COR-L47 (cell line): ENCODE measurements at places on chromosomes 2 and 18.

- DNase-seq: no peak
Observed at GRCh38 chr2:168528016-168528415, 71.9 kb downstream of the CERS6 start.

DNA sequence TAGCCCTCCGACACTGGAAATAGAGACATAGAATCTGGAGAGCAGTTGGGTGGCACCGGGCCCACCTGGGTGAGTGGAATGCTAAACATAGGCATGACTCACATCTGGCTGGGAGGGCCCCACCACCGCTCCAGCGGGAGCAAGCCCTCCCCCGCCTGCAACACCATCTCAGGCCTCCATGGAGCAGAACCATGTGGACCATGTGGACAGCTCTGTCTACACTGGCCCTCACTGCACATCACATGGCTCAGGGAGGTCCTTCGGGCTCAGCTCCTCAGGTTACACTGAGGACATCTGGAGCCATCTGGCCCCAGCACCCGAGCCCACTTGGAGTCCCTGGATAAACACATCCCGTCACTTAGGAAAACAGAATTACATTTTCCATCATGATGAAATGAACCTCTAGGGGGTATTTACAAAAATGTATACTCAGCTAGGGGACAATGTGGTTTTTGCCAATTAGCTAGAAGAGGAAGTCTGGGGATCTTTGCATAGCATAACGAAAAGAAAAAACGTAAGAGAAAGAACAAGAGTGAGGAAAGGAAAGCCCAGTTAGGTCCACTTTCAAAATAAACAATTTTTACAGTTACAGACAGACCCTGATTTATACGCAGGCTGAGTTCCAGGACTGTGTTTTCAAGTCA is 30.7 kb upstream of the MLPH start:
- DNase-seq: no peak

DNA sequence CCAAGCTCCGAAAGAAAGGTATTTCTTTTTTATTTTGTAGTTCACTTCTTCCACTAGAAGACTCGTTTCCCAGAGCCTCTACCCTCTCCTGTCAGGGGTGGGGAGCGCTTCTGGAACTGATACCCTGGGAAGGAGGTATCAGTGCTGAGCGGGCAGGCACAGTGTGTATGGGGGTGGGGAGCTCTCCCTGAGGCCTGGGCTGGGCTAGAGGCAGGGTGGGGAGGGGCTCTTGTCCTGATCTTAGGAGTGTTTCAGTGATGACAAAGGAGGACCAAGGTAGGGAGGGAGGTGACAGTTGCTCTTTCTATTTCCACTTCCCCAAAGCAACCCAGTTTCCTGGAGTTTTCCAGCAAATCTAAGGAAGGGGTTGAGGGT is 65.4 kb downstream of the ARHGAP25 start:
- DNase-seq: no peak

DNA sequence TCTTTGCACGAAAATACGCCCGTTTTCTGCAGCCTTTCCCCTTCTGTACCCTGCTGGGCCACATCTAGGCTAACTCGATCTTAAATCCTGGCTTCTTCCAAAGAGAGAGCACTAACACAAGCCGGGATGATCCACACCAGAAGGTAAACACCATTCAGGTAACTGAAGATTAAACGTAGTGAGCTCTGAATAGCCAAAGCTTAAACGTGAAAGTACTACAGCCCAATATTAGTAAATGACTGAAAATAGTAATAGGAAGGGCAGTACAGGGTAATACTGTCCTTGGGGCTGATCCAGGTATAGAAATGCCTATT is 422 bp upstream of the MRPL53 start:
- no peak for DNase-seq

DNA sequence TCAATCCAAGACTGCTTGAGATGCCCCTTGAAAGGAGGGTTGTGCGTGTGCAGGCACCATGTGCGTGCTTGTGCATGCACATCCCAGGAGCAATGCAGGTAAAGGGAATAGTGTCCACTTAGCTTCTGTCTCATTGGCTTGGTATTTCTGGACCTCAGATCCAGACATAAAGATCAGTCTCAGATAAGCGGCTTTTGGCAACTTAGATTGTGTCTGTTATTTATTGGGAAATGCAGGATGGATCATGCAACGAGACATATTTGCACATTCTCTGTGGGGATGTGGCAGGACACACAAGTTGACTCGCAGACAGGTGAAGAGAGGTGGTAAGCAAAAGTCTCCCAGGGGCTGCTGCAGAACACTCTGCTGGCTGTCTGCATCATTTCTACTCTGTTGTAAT is 67.9 kb downstream of the SETBP1 start:
- DNase-seq: no peak

DNA sequence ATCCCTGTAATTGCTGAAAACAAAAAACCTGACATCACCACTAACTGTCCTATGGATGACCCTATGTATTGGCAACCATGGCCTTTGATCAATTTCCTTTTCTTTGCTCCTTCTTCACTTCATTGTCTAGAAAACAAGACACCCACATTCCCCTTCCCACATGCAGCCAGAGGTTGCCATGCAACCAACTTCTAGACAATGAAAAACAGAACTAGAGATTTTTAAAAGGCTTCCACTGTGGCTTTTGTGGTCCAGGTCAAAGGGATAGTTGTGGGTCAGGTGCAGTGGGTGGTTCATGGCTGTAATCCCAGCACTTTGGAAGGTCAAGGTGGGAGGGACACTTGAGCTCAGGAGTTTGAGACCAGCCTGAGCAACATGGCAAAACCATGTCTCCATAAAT is 139.3 kb upstream of the DOK6 start:
- no peak for DNase-seq

- no peak for DNase-seq
Observed at GRCh38 chr2:31083234-31083993, 54.8 kb downstream of the GALNT14 start.

DNA sequence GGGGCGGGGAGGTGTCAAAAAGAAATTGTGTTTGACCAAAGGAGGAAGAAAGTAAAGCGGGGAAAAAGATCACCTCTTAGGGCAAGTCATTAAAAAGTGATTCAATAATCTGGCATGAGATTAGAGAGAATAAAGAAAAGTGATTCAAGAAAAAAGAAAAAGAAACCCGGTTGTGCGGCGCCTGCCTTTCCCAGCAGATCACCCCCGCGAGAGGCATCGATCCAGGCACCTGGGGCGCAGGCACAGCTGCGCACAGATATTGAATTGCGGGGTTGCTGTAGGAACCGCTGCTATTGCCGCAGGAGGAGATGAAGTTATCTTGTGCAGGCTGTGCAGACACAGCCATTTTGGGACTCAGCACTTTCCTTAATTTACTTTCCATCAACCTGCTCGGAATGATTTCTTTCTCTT is 71.2 kb downstream of the PLB1 start:
- peak; percentile 78 for DNase-seq

- DNase-seq: no peak
Observed at GRCh38 chr2:121329786-121330185, 44.8 kb upstream of the TFCP2L1 start.

DNA sequence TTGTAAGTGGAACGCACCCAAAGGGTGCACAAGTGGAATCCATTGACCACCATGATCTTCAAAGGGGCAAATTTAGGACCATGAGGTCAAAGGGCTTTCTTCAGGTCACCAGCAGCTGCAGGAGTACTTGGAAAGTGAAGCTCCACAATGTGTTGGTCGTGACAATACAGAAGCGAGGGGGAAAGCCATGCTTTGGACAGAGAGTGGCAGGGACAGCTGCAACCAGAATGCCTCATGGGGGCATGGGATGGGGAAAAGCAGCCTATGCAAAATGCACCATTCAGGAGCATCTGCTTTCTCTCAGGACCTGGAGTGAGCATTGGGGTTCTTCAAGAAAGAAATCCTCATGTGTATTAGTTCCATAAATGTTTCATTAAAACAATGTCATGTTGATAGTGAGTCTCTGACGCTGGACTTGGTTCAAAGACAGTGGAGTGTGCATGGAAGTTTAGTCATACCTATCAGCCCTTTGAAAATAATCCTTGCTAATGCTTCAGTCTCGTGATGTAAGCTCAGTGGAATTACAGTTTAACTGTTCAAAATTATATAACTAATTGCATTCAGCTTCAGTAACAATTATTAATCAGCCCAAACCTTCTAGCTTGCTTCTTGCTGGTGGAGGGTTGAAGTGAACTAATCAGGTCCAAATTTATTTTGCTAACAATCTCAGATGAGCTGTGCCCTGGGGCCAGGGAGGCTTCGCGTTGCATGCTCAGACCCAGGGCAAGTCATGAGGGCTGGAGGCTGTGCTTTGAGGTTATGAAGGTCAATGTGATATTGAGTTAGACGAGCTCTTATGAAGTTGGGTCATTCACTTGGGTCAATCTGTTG is 41.6 kb downstream of the ACKR3 start:
- DNase-seq: no peak

DNA sequence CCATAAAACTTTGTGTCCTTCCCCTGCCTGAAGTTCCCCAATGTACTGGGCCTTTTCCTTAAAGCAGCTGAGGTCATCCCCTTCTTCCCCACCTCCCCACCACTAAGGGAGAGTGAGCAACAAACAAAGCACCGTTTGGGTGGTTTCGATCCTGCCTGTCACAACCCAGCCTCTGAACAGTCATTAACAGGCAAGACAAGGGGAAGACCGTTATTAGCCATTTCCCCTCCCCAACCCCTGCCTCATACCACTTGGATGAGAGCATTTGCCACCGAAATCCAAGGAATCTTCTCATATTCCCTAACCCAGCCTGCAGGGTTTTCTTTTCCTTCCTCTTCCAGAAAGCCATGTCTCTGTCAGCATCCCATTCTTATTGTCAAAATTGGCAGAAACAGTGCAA is 65.6 kb downstream of the STRADB start:
- DNase-seq: no peak

DNA sequence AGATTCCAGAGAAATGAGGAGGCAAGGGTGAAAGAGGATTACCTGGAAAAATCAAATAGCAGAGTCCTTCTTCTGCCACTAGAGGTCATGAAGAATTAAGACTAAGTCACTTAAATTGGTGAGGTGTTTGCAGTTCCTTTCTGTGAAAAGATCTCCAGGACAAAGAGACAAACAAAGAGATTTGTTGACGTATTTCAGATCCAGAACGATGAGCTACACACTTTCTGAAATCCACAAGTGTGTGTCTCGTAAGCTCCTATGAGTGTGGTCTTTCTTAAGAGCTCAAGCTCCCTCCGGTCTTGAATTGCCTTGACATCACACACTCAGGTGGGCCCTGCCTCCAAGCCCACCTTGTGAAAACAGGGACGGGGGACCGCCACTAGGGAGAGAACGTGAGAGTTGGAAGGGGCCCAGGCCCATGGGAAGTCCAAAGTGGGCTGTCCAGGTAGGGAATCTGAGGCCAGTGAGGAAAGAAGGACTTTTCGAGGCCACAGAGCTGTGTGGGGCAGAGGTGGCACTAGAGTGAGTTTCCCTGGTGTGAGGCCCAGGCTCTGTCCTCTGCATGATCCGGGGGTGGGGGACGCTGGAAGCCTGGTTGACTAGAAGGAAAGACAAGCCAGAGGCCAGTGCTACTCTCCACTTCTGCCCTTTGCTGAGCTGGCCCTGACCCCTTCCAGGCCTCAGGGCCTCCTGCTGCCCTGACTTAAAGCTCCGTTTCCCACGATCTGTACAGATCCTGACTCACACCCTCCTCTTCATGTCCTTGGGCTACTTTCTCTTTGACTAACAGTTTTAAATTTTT is 168.1 kb upstream of the NCK2 start:
- peak; percentile 25 for DNase-seq

GRCh38 chr2:80329491-80329890 is 24.9 kb upstream of the LRRTM1 start:
- no peak for DNase-seq

DNA sequence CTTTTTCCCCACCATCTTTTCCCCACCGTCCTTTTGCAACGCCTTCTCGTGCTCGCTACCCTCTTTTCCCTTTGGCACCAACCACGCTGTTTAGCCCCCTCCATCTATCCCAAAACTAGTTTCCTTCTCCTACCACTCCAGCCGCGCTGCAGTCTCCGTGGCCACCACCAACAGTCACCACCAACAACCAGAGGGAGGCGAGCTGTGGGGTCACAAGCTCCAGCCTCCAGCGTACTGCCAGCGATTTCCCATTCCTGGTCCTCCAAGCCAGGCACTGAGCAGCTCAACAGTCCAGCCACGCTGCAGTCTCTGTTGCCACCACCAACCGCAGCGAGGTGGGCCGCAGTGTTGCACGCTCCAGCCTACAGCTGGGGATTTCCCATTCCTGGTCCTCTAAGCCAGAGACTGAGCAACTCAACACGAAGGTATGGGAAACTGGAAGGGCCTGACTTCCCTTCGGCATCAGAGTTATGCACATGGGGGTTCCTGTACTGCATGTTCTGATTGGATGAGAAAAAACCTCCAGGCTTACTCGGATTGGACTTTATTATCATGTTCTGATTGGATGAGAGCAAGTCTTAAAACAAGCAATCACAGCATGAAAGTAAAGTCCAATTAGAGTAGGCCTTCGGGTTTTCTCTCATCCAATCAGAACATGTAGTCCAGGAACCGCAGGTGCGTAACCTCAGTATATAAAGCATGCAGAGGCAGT is 42.3 kb upstream of the IMP4 start:
- DNase-seq: no peak

- DNase-seq: no peak
Observed at GRCh38 chr18:50614838-50615237, 55.0 kb downstream of the MAPK4 start.

DNA sequence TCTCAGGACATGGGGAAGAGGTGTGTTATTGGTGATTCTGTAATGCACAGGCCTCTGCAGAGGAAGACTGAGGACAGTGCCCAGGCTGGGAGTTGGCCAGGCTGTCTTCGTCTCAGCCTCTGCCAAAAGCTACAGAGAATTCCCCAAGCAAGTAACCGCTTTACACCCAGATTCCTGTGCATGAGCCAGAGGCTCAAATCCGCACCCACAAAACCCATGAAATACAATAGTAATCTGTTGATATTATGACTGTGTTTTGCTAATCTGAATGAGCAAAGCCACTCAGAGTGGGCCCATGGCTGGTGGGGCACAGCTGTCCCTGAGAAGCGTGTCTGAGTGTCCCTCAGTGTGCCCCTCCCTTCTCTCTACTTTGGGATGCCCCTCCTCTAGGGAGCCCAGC is 149.5 kb upstream of the PXDN start:
- DNase-seq: no peak

DNA sequence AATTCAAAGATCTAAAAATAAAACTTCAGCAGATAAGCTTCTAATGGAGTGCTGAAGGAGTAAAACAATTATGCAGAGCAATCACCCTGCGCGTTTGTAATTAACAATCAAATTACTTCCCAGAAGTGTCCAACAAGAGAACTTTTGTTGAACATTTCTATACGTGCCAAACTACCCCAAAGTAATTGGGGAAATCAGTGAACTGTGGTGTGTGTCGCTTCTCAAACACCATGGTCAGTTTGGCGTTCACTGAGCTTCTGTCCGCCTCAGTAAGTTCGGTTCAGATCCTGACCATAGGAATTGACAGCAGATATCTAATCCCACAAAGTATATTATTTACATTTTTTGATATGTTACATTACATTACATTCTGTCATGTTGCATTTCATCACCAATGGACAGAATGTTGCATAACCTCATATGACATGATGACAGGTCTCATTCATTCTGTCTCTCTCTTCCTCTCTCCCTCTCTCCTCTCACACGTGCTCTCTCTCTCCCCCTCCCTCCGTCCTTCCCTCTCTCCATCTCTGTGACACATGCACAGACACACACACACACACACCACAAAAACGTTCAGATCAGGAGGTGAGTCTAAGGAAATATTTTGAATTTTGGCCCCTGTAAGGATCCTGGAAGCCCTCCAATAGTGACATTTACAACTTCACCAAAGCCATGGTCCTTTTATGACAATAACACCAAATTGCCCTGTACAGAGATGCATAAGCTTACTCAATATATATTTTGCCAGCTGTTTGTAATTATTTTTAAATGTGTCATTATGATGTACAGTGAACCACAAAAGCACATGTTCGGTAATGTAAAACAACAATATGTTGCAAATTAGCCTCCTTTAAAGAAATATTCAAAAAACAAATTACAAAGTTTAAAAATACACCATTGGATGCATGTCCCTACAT is 269.2 kb downstream of the FIGN start:
- DNase-seq: no peak
